ENCODE measurements at places on chromosomes 1 and 21.

DNA sequence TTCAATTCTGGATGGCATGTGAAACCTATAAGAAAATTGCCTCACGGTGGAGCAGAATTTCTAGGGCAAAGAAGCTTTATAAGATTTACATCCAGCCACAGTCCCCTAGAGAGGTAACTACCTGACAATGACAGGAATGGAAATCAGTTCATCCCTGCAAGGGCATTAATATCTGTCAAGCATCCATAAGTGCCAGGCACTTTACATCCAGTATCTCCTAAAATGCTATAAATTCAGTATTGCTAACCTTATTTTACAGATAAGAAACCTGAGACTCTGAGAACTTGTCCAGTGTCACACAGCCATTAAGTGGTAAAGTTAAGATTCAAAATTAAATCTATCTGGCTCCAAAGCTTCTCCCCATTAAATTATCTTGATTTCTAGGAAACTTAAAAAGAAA, 22.3 kb downstream of the RGS13 start:
- DNase-seq = no peak

DNA sequence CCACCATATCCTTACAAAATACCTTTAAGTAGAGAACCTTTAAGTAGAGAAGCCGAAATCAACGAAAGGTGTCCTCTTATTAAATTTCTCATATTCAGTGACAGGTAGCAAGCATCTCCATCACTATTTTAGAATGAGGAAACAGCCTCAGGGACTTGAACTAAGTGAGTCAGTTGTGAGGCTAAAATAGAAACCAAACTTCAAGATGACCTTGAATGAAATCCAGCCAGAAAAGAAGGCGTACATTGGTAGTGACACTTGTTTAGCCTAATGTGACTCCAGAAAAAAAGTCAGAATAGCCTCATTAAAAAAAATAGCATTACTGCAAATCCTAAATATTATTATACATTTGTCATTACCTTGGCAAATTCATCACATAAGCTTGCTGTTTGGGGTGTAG, 20.1 kb downstream of the RGS8 start:
- no peak for DNase-seq

- DNase-seq = no peak
Measured at GRCh38 chr1:234726359-234726943, 116.5 kb upstream of the IRF2BP2 start.

DNA sequence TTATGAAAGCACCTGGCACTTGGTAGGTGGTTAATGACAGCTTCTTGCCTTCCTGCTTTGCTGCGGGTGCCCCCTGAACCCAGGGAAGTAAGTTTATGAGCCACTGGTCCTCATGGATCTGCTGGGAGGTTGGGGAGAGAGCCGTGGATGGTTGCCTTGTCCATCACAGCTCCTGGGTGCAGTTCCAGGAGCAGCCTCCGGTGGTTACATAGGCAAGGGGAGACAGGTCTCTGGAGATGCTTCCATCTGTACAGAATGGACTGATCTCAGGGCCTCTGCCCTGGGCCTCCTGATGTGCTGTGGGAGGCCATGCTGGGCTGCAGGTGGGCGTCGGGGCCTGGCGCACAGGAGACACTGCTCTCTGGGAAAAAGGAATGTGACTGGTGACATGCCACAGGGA, 31.6 kb upstream of the ARHGEF10L start:
- no peak for DNase-seq

DNA sequence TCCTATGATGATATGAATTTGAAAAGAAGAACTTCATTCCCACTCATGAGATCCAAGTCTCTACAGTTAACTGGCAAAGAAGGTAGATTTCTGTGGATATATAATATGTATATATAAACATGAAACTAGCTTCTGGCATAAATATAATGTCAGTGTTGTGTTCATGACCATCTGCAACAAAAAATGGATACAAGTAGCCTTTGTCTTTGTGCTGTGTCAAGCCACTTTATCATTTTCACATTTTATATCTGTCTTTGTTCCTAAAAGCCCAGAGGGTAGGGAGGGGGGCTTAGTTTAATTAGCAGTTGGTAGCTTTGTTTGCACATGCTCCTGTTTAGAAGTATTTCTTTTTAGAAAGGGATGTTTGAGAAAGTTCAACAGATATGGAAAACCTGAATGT, 56.2 kb upstream of the FASLG start:
- no peak for DNase-seq

DNA sequence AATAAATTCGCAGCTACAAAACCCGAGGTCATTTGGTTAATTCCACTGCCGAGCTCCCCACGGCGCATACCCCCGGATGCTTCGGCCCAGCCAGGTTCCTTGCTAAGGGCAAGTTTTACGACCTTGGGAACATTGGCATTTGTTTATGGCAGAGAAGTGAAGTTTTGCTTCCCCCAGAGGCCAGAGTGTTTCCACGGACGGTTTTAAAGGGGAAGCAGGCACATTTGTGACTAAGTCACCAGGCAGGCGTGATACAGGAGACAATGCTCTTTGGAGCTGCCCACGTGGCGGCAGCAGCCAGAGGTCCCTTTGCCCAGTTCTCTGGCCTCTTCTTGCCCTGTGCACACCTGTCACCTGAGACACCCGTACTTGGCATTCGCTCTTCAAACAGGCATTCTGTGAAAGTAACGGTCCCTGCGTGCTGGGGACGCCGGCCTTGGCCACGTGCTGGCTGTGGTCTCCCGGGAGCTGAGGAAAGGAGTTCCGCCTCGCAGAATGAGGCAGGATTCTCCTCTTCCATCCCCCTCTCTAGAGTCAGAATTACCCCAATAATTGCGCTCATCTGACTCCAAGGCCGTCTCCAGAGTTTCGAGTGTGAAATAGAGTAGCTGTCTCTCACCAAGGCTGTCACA, 138.3 kb downstream of the PRDM16 start:
- no peak for DNase-seq

GRCh38 chr1:56978819-56979218, 13.0 kb upstream of the C8B start:
- DNase-seq = no peak

DNA sequence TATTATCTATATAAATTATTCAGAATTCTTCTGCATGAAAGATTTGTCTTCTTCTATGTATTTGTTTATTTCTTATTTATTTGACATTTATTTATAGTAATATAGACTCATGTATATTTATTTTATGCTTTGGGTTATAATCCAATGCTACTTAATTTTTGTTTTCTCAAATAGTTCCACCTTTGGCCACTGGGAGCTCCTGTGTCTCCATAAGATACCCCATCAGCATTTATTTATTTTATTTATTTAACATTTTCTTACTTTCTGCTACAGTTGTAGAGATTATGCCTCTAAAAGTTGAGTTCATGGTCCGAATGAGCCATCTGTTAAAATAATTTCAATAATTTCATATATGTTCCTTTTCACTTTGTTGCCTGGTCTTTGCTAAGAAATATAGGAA, 289.4 kb downstream of the ADGRL2 start:
- DNase-seq = no peak

DNA sequence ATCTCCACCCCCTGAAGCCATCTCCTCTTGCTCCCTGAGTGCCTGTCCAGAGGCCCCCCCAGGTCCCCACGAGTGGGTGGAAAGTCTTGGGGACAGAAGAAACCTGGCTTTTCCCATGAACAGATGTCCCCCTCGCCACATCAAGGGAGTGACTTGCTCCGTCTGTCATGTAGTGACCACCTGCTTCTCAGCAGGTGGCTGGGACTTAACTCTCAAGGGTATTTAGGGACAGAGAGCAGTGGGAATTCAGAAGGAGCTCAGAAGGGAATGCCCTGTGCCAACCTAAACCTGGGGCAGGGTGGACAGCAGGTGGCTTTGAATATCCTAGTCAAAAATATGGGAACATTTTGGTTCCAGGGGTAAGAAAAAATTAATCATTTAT, 139.8 kb downstream of the PRDM16 start:
- no peak for DNase-seq

DNA sequence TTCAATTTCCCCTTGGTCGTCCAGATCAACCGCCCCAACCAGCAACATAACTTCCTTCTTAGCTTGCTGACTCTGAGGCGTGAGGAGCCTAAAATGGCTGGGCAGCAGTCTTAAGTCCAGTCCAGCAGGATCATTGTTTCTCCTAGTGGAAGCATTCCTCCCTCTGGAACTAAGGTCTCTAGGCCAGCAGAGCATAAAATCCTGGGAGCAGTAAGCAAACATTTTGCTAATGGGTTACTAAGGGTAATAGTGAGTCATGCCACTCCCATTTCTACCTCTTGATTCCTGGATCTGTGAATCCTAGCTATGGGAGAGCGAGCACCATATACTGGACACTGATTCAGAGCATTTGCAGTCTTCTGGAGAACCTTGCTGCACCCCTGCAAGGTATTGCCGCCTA, 59.9 kb downstream of the ADSS2 start:
- DNase-seq = no peak

- DNase-seq = no peak
Measured at GRCh38 chr1:19413999-19414398, 71.3 kb downstream of the CAPZB start.

DNA sequence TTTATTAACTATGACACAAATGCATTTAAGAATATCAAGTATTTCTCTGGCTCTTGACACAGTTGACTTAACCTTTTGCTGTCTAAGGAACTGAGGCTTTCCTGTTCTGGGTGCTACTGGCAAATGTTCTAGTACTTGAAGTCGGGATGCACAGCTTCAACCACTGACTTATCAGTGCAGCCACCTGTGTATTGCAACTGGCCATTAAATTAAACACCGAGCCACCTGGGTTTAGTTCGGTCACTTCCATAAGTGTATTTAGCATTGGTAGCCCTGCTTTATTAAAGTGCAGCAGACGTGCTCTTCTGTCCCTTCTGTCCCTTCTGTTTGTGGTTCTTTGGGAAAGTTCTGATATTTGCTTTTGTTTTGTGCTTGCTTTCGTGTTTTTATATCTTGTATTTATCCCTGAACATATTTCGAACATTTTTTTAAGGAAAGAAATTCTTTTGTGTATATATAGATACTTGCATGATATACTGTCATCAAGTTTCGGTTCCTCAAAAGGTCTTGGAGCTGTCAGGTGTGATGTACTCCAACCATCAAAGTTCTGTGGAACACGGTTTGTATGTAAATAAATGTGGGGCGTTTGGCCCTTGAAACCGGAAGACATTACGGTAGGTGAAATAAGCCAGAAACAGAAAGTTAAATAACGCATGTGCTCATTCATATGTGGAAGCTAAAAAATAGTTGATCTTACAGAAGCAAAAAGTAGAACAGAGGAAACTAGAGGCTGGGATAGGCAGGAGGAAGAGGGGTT, 297.9 kb upstream of the GREM2 start:
- DNase-seq = no peak

DNA sequence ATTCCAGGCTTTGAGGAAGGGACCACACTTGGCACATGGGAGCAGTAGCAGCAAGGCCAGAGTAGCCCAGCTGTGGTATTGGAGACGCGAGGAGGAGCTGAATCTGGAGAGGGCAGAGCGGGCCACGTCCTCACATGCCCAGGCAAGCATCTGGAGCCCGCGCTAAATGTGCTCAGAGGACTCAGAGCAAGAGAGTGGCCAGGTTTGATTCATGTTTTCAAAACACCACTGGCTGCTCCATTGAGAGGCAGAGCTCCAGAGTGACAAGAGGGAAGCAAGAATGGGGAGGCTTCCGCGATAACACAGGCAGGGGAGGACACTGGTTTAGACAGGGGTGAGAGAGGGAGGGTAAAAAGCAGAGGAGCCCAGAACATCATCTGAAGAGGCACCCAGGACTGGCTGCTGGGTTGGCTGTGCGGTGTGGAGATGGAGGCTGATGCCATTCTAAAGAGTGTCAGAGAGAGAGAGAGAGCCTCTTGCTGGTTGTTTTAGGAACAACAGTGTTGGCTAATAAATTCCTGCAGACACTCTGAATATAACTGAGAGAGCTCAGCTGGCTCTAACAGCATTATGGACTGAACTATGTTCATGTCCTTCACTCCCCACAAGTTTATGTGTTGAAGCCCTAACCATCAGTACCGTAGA, 32.3 kb downstream of the RCAN1 start:
- DNase-seq = no peak

- no peak for DNase-seq
Measured at GRCh38 chr1:216600730-216601609, 122.3 kb downstream of the ESRRG start.

DNA sequence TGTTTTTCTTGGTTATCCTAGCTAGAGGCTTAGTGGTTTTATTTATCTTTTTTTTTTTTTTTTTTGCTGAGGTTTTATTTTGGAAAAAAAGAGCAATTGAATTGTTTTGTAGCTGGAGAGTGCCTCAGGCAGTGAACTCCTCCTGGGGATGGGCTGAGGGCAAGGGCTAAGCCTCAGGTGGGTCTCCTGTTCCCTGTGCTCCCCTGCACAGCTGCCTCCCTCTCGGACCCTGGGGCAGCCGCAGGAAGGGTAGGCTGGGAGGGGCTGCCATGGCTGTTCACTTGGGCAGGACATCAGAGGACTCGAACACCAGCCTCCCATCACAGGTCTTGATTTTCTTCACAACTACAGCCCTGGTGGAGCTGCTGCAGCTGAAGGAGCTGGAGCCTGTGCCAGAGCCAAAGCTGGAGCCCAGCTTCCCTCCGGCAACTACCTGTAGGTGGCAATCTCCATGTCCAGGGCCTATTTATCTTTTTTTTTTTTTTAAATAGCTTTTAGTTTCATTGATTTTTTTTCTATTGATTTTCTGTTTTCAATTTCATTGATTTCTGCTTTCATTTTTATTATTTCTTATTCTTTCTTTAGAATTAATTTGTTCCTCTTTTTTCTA, 28.9 kb downstream of the LEPR start:
- DNase-seq = no peak

DNA sequence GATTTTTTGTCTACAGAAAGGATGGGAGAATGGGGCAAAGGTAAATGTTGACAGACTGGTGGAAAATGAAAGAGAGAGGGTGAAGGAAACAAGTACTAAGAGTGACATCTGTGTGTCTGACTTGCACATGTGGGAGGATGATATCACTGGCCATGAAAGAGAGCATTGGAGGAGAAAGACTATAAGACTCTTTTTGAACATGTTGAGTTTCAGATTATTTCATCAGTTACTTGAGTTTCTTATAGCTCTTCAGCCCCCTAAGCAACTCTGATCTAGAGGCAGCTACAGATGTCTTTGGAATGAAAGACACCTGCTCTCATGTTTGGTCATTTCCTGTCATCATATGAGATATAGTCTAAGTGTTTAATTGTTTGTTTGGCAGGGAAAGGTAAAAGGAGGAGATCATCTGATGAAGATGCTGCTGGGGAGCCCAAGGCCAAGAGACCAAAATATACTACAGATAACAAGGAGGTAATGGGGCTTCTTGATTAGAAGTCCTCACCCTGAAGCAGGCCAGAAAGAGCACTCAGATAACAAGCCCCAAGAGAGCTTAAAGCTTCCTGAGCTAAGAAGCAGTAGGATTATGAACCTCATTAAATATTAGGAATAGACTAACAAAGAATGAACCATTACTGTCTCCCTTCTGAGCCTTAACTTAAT, 4.5 kb downstream of the POLR3C start:
- DNase-seq = no peak

DNA sequence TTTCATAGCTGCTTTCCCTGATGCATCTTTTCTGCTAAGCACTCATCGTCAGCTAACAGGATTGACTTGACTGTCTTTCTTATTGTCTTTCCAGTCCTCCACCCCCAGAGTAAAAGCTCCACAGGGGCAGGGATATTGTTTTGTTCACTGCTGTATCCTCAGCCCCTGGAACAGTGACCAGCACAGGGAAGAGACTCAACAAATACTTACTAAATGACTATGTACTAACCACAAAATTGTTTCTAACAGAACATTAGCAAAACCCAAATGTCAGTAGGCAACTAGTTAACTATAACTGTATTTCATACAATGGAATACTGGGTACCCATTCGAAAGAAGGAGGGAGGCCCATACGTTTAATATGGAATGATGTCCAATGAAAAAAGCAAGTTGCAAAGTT, 53.0 kb downstream of the BCAR3 start:
- DNase-seq = no peak

Data from activated naive CD4-positive, alpha-beta T cell (primary cell).